Large intestine (tissue), 12 donors: ENCODE measurements at places on chromosomes 5 and 9. TPM values are rescaled to one million over a fixed set of nuclear protein-coding genes. Genes with fewer than 3 reads are reported as not detected.

DNA sequence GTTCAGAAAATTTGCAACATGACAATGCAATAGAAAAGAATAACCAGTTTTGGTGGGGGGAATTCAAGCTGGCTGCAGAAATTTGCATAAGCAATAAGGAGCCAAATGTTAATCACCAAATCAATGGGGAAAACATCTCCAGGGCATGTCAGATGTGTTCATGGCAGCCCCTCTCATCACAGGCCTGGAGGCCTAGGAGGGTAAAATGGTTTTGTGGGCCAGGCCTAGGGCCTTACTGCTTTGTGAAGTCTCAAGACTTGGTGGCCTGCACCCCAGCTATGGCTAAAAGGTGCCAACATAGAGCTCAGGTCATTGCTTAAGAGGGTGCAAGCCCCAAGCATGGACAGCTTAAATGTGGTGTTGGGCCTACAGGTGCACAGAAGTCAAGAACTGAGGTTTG, 29.7 kb upstream of the SLC36A1 start:
- peaks cover 2% of the 10 kb centered on the region for H3K27me3 ChIP-seq
- H3K4me3 ChIP-seq, result no peak overlapping the region
- no peaks in the 10 kb centered on the region for H3K4me1 ChIP-seq
- no peak overlapping the region for H3K27ac ChIP-seq

Gene COQ4
- 88.1 TPM for polyA plus RNA-seq

DNA sequence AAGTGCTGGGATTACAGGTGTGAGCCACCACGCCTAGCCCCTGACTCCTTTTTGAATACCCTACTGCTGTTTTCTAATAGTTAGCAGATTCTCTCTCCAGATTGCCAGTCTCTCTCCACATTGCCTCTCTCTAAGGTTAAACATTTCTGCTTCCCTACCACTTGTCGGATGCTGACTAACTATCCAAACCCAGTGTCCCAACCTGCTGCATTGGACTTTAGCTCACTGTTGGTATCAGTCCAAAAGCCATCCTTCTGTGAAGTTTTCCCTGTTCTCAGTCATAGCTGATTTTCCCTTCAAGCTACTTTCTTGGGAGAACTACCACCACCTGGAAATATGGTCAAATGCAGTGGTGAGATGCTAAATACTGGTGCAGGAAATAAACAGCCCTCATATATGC, 48.7 kb downstream of the TLR4 start:
- peaks cover 4% of the 10 kb centered on the region for H3K27me3 ChIP-seq
- H3K4me1 ChIP-seq, result no peaks in the 10 kb centered on the region
- no peak overlapping the region for H3K4me3 ChIP-seq
- DNase-seq, result no peak
- H3K27ac ChIP-seq, result no peak overlapping the region

- no peaks in the 10 kb centered on the region for H3K27me3 ChIP-seq
- peaks cover 4% of the 10 kb centered on the region for H3K4me1 ChIP-seq
- no peak overlapping the region for H3K27ac ChIP-seq
- DNase-seq, result no peak
- no peak overlapping the region for H3K4me3 ChIP-seq
- no peaks in the 10 kb centered on the region for H3K36me3 ChIP-seq
Measured at GRCh38 chr5:122322801-122323548, 10.9 kb downstream of the SNCAIP start.

DNA sequence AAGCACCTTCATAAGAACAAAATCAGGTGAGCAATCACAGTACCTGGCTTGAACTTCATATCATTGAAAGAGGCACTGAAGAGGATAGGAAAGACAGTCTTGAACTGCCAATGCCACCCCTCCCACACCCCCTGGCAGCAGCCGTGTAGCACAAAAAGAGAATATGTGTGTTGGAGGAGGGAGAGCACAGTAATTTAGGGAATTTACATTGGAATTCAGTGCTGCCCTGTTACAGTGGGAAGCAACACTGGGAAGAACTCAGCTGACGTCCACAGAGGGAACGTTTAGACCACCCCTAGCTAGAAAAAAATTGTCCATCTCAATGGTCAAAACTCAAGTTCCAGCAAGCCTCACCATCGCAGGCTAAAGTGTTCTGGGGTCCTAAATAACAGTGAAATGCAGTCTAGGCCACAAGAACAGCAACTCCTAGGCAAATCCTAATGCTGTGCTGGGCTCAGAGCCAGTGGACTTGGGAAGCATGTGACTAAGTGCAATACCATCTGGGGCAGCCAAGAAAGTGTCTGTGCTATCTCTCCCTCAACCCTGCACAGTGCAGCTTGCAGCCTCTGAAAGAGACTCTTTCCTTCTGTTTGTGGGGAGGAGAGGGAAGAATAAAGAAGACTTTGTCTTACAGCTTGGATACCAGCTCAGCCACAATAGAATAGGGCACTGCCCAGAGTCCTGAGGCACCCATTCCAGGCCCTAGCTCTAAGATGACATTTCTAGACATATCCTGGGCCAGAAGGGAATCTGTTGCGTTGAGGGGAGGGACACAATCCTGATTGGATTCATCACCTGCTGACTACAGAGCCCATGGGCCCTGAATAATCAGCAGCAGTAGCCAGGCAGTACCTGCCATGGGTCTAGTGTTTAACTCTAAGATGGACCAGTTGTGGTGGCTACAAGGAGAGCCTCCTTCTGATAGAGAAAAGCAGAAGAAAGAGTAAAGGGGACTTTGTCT, 62.1 kb upstream of the VLDLR start:
- H3K36me3 ChIP-seq, result no peaks in the 10 kb centered on the region
- H3K4me3 ChIP-seq, result no peak overlapping the region
- no peaks in the 10 kb centered on the region for H3K4me1 ChIP-seq
- peak overlapping the region; percentile 12 for H3K27ac ChIP-seq
- peak; percentile 34 for DNase-seq

DNA sequence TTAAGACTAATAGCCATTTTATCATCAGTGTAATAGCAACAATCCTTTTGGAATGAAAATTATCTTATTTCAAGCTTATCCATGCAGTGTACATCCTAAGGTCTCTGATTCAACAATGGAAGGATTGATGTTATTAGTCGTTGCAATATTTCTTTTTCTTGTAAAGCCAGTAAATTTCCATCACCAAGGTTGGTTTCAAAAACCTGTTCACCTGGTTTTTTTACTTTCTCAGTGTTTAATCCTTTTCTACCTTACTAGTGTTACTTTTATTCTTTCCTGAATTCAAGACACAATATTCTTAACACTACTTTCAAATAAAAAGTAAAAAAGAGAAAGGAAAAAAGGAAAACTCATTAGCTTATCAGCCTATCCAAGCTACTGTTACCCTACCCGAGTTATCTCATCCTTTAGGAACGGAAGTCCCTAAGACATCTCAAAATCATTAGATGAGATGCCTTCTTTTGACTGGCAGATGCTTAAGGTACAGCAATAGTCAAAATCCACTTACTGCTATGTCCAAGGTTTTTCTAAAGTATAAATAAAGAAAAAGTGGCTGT, 5.4 kb downstream of the ZFR start:
- H3K4me1 ChIP-seq, result peaks cover 21% of the 10 kb centered on the region
- no peaks in the 10 kb centered on the region for H3K27me3 ChIP-seq
- H3K4me3 ChIP-seq, result no peak overlapping the region
- peaks cover 2% of the 10 kb centered on the region for H3K36me3 ChIP-seq
